A172 (cell line): ENCODE measurements at places on chromosomes 2 and 18. TPM values are rescaled to one million over a fixed set of nuclear protein-coding genes. Genes with fewer than 3 reads are reported as not detected.

LAMA3 gene
- total RNA-seq, result 1.5 and 2.7 TPM in 2 replicates

ING5 gene
- 12.8 and 14.5 TPM in 2 replicates for total RNA-seq

IL1RL1 gene
- 0.02 TPM in 1 of 2 replicates, not detected in the other for total RNA-seq

CNDP1 gene
- total RNA-seq, result not detected in 2 replicates

LCT gene
- total RNA-seq, result not detected in 2 replicates

RAX gene
- not detected in 2 replicates for total RNA-seq

CENPA gene
- total RNA-seq, result 35.8 and 44.3 TPM in 2 replicates

MROH2A gene
- 0.48 TPM in 1 of 2 replicates, not detected in the other for total RNA-seq

NYAP2 gene
- total RNA-seq, result not detected in 2 replicates

INHA gene
- 0.86 TPM in 1 of 2 replicates, not detected in the other for total RNA-seq

KCNK3 gene
- 0.05 and 0.60 TPM in 2 replicates for total RNA-seq

GULP1 gene
- 234 and 320 TPM in 2 replicates for total RNA-seq

SERPINB10 gene
- not detected in 2 replicates for total RNA-seq

DNA sequence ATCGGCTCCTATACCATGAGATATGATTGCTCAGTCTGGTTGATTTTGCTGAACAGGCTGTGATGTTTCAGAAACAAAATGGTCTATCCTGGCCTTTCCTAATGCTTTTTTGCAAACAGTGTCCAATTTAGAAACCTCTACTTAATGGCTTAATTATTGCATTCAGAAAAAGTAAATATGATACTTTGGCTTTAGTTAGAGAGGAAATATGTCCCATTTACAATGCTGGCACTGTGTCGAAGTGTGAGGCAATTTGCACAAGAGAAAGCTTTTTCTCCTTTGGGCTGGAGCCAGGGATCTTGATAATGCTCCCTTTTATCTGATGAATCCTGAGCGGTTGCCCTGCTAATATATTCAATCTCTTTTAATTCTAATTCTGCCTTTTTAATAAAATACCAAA is 418.9 kb downstream of the EPHA4 start:
- DNase-seq, result no peak

DNA sequence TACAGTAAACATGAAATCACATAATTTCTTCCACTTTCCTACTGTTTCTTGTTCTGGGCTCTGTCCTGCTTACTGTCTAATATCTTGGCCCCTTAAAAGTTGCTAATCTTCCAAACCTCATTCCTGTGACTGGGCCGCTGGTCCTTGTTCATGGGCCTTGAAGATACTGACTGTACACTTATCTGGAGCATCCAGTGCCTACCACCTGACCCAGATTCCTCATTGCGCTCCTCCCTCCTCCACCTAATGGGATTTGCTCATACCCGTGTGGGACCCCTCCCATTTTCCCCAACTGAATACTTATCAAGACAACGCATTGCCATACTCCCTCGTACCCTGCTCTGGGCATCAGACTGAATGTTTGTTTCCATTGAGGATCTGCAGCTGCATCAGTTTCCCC is 6.1 kb upstream of the IL37 start:
- DNase-seq, result no peak

- no peak for DNase-seq
These were observed 1.0 kb upstream of the NFATC1 start for GRCh38 chr18:79394534-79395307.

DNA sequence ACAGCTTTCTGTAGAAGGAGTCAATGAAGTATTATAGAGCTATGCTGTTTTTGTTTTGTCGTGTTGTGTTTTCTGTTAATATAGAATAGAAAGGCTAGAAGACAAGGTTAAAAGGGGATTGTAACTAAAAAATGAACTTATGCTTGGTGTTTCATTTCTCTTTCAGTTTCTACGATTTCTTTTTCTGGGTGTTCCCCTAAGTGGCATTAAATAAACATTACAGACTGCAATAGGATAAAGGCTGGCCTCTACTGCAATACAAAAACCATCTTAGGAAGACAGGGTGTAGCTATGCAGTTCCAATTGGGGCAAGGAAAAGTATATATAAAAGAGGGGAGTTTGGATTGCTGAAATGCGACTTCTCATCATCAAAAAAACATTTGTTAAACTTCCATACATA is 1609.7 kb upstream of the ACVR2A start:
- no peak for DNase-seq

DNA sequence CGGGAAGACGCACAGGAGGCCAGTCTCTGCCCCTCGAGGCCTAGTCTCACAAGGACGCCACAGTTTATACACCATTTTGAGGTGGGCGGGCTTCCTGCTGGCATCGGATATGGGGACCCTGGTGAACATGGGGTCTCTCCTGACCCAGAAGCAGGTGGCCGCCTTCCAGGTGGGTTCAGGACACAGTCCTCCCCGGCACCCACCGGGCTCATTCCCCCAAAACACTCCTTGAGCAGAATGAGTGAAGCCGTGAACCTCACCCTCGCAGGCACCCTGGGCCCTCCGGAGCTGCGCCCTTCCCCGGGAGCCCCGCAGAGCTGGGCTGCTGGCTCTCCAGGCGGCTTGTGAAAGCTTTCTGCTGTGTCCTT is 6.5 kb downstream of the NFATC1 start:
- DNase-seq, result no peak

DNA sequence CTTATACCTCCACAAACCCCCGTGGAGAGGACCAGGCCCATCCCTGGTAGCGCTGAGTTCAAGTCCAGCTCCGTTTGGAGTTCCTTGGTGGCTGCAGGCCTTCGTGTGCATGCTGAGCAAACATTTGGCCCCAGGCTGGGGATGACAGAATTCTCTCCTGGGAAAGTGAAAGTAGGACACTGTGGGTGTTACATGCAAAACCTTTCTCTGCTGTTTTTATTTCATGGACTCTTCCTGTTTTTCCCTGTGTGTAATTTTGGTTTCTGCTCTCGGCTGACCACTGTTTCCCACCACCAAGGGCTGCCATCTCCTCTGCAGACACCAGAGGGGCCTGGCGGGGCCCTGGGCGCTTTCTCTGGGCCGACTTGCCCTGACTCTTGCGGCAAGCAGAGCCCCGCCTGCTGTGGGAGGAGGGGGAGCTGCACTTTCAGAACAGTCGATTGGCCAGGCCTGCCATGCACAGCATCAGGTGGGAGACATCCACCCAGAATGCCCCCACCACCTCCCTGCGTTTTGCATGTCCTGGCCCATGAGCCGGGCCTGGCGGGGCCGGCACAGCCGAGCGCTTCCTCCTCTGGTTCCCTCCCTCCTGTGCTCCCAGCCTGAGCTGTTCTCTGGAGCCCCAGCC is 102.4 kb downstream of the CABLES1 start:
- no peak for DNase-seq

DNA sequence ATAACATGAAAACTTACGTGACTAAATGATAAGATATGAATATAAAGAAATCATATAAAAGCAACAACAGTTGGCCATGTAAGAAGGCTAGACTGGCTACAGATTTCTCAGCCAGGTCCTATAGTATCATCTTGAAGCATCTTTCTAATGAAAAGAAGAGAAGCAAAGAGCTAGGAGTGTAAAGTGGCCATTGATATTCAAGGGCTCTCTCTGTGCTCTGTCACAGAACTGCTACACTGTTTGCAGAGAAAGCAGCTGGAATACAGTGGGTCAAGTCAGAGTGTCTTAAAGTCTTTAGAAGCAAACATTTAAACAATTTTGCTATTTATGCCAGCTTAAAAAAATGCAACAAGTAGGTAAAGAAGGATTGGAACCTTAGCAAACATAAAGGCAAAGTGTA is 118.8 kb downstream of the SCN9A start:
- no peak for DNase-seq

- DNase-seq, result no peak
These were observed 269.5 kb downstream of the NEDD4L start for GRCh38 chr18:58313491-58314032.

DNA sequence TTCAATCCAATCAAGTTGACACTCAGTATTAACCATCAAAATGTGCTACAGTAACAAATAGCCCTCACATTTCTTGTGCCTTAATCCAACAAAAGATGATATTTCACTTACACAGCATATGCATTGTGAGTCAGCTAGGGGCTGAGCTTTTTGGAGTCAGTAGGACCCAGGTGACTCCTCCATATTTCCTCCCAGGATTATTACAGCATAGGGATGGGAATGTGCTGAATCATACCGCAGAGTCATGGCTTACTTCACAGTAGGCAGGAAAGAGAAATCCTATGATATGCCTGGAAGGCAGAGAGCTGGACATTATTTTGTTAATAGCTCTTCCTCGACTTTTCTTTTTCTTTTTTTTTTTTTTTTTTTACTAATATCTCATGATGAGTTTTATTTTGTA is 153.3 kb downstream of the TMEM182 start:
- peak; percentile 50 for DNase-seq

- DNase-seq, result no peak
These were observed 279.9 kb upstream of the CELF4 start for GRCh38 chr18:37845498-37845897.

DNA sequence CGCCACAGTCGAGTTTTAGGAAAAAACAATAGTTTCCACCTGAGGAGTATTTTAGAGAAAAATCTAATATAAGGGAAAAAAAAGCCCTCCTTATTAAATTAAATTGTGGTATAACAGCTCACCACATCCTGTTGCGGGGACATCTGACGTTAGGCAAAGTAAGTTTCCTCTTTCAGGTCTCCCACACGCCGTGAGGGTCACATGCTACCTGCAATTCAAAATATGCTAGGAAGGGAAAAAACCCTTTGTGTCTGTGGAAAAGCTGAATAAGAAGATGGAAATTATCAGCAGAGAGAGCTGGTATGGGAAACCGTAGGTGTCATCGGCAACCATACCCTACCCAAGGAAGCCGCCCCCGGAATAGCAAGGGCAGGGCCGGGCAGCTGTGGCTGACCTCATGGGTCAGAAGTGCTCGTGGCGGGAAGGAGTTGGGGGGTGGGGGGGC is 128.0 kb downstream of the NFATC1 start:
- peak; percentile 33 for DNase-seq

GRCh38 chr18:54205959-54206358 is 18.5 kb downstream of the MBD2 start:
- DNase-seq, result no peak

- DNase-seq, result no peak
These were observed 198.5 kb downstream of the KLHL29 start for GRCh38 chr2:23583467-23583866.

DNA sequence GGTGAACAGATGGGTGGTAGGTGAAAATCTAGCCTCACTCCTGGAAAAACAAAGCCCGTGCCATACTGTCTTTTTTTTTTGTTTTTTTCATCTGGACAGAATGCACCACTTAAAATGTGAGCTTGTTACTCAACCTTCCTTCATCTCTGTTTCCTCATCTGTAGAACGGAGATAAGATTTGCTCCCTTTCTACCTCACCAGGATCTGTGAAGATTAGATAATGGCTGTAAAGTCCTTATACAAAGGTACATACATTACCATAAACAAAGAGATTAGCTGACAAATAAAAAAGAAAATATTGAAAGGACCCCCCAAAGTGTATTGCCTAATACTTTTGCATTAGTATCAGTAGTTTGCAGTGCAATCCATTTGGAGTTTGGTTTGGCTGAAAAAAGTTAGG is 75.4 kb upstream of the ZEB2 start:
- no peak for DNase-seq

GRCh38 chr18:7165846-7166393 is 48.3 kb upstream of the LAMA1 start:
- DNase-seq, result no peak

- DNase-seq, result no peak
These were observed 194.0 kb upstream of the RBBP8 start for GRCh38 chr18:22739061-22739642.

DNA sequence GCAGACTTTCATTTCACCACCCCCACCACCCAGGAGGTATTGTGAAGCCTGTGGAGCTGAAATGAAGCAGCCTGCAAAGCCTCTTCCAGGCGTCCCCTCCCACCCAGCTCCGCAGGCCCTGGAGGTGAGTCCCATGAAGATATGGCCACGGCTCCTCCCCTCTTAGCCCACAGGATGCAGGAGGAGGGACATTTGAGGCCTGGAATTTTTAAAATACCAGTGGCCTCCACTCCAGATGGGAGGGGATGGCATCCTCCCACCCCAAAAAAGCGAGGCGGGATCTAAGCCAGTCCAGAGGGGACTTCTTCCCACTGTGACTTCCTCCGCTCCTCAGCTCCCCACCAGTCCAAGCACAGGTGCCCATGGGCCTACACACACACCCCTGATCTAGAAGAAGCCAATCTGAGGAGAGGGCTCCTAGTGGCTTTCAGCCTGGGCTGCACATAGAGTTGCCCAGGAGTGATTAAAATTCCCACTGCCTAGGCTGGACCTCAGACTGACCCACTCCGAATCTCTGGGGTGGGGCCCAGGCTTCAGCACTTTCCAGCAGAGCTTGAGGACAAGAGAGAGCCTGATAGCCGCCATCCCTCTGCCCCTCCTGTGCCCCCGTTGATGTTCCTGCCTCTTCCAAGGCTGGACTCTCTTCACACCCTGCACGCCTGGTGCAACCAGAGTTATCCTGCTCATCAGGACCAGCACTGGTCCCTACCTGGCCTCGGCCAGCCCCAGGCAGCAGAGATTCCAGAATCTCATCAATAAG is 206.9 kb downstream of the TNS1 start:
- no peak for DNase-seq

- DNase-seq, result no peak
These were observed 217.4 kb upstream of the GCFC2 start for GRCh38 chr2:75928093-75928492.

DNA sequence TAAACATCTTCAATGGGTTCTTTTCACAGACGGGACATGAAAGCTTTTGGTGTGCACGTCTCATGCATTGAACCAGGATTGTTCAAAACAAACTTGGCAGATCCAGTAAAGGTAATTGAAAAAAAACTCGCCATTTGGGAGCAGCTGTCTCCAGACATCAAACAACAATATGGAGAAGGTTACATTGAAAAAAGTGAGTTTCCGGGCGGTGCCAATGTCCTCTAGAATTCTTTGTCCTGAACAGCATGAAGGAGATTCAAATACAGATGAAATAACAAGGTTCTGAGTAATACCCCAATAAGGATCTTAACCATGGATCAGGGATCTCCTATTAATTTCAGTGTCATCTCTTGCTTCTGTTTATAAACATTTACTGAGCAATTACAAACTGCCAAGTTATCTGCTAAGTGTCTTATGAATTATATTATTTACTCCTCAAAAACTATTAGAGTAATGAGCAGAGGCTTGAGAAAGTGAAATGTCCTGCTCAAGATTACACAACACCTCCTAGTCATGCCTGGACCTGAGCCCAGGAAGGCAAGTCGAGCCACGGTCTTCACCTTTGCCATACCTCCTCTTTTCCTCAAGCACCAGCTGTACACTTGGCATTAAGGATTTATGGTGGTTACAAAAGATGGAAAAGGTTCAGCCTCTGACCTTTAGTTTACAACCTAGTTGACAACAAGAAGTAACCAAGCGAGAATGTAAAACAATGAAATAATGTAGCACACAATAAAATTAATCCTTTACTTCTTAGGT is 22.6 kb downstream of the DHRS9 start:
- DNase-seq, result peak; percentile 46
